GM12878 (cell line): ENCODE measurements at places on chromosomes 2 and 18. TPM values are rescaled to one million over a fixed set of nuclear protein-coding genes. Genes with fewer than 3 reads are reported as not detected.

Gene CCDC141
- 3.1 and 3.9 TPM in 2 replicates for polyA plus RNA-seq

Gene HOXD8
- not detected in 2 replicates for polyA plus RNA-seq

Gene RPL31
- 2,171 and 2,197 TPM in 2 replicates for polyA plus RNA-seq

- no peaks in the 10 kb centered on the region for H3K4me1 ChIP-seq
- H3K27ac ChIP-seq: no peak overlapping the region
- no peak for DNase-seq
- H3K36me3 ChIP-seq: no peaks in the 10 kb centered on the region
These were observed 92.1 kb downstream of the ATL2 start for GRCh38 chr2:38284971-38285370.

- no peak overlapping the region for H3K4me3 ChIP-seq
- H3K36me3 ChIP-seq: no peaks in the 10 kb centered on the region
- no peaks in the 10 kb centered on the region for H3K27me3 ChIP-seq
- no peak for DNase-seq
These were observed 68.6 kb downstream of the METTL8 start for GRCh38 chr2:171365232-171365631.
